ENCODE measurements at places on chromosomes 13 and 19. TPM values are rescaled to one million over a fixed set of nuclear protein-coding genes. Genes with fewer than 3 reads are reported as not detected.

DNA sequence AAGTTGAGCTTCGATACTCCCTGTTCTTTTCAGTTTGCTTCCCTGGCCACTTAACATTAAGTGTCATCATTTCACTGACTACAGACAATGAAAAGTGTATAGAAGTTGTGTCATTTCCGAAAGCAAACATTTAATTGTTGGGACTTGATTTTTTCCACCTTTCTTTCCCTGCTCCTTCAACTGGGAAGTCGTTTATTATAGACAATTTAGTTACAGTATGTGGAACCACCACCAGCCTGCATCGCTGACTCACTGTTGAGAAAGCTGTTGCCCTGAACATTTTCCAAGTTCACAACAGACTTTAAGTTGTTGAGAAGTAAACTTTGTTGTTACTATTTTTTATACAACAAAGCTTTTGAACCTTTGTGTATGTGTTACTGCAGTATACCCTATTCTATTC, 788.4 kb upstream of the PRR20A start:
- DNase-seq, result no peak

DNA sequence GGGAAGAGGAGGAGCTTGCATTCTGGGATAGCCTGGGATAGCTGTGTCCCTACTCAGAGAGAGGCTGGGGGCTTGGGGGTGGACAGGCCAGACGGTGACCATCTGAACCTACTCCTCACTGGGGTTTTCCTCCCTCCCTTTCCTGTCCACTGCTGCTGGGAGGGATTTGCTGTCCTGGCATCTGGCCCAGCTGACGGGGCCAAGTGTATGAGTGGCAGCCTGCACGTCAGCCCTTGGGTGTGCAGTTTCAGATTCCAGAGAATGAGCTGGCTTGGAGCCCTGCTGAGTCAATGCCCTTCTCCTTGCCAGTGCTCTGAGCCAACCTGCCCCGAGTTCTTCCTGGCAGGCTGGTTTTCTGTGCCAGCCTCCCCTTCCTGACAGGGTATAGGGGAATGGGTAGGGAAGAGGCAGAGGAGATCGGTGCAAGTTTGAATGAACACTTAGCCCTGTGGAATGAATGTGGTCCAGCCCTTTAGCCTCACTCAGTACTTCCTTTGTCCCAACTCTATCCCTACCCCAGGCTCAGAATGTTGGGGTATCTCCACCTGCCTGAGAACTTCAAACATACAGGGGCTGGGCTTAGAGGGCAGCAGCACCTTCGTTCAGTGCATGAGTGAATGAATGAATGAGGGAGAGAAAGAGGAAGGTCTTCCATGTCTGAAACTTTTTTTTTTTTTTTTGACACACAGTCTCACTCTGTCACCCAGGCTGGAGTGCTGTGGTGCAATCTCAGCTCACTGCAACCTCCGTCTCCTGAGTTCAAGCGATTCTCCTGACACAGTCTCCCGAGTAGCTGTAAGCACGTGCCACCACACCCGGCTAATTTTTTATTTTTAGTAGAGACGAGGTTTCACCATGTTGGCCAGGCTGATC, 1.8 kb upstream of the ANGPTL4 start:
- DNase-seq, result peak; percentile 96

DNA sequence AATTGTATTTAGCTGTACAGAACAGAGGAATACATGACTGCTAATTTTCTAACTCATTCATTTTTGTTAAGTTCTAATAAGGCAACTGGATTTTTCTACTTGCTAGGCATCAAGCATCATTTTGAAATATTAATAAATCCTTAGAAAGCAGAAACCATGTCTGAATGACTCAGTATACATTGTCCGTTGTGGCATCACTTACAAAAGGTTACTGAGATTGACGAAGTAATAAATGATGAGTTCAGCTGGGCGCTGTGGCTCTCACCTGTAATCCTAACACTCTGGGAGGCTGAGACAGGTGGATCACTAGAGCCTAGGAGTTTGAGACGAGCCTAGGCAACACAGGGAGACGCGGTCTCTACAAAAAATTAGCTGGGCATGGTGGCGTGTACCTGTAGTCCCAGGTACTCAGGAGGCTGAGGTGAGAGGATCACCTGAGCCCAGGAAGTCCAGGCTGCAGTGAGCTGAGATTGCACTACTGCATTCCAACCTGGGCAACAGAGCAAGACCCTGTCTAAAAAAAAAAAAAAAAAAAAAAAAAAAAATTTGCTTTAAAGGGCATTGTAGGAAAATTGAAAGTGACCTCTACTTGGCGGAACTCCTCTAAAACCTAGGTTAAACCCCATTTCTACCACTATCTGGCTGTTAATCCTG, 36.6 kb downstream of the LHFPL6 start:
- DNase-seq, result no peak

DNA sequence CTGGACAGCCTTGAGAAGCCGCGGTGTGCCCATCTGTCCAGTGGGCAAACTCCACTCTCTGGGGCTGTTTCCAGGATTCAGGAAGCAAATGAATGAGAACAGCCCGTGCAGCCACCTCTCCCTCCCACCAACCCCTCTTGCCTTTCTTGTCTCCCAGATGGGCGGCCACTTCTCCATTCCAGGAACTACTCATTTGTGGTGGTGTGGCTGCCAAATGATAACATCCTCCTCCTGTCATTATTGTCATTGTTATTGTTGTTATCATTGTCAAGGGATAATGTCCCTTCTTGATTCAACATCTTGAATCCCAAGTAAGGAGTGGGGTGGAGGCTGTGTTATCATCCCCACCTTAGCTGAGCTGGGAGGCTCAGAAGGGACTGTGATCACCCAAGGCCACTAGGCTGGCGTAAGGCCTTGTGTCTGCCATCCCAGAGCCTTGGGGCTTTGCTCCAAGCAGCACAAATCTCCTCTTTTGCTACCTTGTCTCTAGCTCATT, 1.6 kb downstream of the DNM2 start:
- no peak for DNase-seq

Gene PRODH2
- total RNA-seq, result 0.46 TPM

Gene CACNG6
- not detected for total RNA-seq

Gene LRG1
- 16.2 TPM for total RNA-seq

DNA sequence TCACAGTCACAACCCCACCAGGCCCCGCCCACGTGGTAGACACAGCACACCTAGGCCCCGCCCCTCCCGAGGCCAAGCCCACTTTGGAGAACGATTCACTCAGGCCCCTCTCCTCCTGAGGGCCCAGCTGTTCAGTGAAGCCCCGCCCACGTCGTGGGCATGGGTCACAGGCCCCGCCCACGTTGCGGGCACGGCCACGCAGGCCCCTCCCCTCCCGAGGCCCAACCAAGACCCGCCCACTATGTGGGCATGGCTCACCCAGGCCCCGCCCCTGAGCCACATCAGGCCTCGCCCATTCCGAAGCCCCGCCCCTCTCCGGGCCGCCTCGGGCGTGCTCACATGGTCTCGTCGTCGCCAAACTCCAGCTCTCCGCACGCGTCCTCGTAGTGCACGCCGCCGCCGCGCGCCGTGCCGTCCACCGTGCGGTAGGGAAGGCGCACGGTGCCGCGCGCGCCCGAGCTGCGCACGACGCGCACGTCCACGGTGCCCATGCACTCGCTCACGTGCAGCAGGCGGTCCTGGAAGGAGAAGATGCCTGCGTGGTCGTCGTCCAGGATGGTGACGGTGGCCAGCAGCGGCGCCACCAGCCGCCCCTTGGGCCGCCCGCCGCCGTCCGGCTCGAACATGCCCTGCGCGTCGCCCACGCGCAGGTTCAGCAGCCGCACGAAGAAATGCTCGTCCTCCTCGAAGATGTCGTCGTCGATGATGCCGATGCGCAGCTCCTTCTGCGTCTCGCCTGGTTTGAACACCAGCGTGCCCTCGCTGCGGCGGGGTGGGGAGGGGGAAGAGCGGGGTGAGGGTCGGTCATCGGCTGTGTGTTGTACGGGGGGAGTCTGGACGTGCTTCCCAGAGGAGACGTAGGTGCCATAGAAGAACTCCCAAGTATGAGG, 24.0 kb downstream of the SLC8A2 start:
- peak; percentile 77 for DNase-seq

DNA sequence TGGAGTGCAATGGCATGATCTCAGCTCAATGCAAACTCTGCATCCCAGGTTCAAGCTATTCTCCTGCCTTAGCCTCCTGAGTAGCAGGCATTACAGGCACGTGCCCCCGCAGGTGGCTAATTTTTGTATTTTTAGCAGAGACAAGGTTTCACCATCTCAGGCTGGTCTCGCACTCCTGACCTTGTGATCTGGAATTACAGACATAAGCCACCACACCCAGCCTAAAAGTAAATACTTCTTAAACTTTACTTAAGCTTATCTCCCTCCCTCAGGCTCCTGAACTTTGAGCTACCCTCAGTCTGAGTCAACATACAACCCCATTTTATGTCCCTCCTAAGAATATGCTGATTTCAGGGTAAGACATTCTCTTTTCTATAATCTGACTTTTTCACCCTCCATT, 66.1 kb downstream of the ZNF486 start:
- DNase-seq, result peak; percentile 62

Gene PGLYRP1
- not detected for total RNA-seq

GRCh38 chr13:65035302-65035701, 2194.8 kb downstream of the PCDH9 start:
- DNase-seq, result no peak

Gene PLEKHA4
- total RNA-seq, result 18.9 TPM

DNA sequence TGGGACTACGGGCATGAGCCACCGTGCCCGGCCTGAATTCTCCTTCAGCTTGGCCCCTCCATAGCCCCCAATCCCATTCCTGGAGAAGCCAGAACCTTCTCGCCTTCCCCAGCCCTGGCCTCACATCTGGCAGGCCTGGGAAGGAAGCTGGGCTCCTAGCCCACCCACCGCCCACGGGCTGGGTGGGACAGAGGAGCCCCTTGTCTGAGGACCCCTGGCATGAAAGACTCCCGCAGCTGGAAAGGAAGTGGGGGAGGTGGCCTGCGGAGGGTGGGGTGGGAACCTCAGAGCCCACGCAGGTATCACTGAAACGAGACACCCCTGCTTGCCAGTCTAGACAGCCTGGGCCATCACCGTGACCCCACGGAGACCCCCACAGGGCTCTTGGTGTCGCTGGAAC, 7.7 kb upstream of the NANOS3 start:
- no peak for DNase-seq

Gene ZNF709
- total RNA-seq, result 3.7 TPM

DNA sequence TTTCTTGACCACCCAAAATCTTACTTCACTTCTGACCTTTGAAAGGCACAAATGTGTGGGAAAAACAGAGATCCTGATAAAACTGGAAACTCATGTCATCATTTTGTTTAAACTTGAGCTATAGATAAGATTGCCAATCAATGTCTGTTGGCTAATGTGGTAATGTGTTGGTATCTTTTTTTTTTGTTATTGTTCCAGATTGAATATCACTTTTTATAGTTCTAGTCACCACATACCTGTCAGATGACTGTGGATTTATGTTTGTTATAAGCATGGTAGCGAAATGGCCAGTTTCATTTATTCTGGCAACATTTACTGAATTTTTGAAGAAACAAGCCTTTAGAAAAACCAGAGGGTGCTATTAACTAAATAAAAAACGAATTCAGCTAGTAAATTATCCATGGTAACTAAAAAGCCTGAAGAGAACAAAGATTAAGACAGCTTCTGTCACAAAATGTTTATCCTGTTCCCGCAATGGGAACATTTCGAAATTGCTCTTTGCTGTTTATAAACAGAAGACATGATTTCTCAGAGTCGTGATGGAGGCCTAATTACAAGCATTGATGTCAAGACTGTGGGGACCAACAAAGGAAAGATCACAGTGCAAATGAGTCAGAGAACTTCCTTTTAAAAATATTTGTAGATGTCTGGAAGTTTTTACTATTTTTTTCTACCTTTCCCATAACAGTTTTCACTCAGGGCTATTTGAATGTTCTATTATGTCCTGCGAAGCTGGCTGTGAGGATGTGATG, 82.9 kb upstream of the POSTN start:
- DNase-seq, result peak; percentile 18

GRCh38 chr19:55581823-55582223, 1.2 kb upstream of the ZNF579 start:
- DNase-seq, result no peak

DNA sequence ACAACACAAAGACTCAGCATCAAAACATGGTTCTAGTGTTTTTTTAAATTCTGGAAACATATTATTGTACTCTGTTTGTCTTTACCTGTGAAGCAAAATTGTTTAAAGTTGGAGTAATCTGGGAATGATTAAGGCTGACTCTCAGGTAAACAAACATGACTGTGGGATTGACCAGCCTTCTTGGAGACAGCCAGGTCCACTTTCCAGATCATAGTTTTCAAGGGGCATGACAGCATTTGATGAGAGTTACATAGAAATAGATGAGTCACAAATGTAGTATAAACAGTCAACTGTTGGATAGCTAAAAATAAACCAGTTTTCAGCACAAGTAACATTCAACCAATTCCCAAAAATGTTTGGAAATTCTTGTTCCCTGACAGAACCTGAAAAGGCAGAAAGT, 1680.9 kb downstream of the OLFM4 start:
- DNase-seq, result no peak

- no peak for DNase-seq
Measured at GRCh38 chr13:33743438-33744368, 74.2 kb upstream of the RFC3 start.

- no peak for DNase-seq
Measured at GRCh38 chr19:17200408-17201079, 14.6 kb upstream of the USE1 start.

DNA sequence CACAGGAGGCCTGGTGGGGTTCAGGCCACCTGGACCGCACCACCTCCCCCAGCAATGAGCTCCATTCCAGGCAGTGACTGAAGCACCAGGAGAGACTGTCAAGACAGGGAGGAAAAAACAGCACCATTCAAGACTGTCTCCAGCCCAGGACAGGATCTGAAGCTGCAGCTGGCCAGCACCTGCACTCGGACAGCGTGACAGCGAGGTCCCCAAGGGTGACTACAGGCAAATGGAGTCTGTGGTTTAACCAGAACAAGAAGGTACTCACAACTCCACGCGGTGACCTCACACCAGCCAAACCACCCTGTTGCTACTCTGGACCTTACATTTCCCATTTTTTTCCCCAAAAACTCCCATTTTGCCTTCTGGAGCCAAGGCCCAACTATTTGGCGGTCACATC, 9.8 kb downstream of the MED26 start:
- no peak for DNase-seq

Gene PLEKHF1
- 15.7 TPM for total RNA-seq

DNA sequence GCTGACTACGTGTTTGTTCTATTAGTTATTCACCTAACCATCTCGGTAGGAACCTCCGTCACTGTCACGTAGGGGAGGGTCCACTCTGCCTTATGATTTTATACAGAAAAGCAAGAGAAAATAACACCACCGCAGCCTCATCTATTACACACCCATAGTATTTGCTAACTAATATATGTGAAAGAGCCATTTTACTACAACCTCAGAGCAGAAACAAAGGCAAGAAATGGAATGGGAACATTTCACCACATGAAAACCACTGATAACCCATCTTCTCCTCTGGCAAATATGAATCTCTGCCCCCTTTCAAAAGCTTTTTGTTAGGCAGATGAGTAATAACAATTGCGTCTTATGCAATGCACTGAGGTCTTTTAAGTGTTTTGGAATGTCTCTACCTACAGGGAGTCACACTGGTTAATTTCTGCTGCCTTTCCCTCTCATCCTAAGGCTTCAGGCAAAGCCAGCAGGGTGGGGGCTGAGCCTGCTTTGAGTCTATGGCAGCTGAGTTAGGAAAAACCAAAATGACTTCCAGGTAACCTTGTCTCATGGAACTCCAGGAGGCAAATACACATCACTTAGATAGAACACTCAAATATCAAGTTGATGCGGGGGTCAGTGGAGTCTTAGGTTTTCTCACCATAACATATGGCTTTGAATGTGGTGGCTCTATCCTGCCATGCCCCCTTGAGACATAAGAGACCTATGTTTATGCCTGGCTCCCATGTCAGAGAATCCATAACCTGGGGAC, 15.0 kb downstream of the TSHZ3 start:
- DNase-seq, result no peak

GRCh38 chr13:52899206-52899605, 50.8 kb upstream of the PCDH8 start:
- DNase-seq, result no peak

- DNase-seq, result no peak
Measured at GRCh38 chr19:50549927-50550593, 18.2 kb downstream of the LRRC4B start.
